ENCODE measurements at places on chromosomes 2 and 18.

DNA sequence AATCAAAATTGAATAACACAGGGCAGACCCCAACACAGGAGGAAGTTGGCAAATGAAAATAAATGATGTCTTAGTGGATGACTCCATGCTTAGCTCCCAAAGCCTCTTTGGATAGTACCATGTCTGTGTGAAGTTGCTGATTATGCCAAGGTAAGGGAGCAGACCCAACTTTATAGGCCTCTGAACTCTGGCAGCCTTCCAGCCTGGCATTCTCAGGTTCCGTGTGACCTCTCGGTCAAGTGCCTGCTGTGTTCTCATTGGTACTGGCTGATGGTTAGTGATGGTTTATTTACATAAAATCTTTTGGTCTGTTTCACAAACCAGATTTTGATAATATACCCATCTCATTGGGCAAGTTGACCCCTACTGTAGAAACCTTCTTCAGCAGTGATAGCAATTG is 112.2 kb upstream of the TTC39C start:
- H3K36me3 ChIP-seq, result no peaks in the 10 kb centered on the region
- no peak for DNase-seq
- peaks cover 18% of the 10 kb centered on the region for H3K27me3 ChIP-seq
- H3K4me1 ChIP-seq, result peaks cover 10% of the 10 kb centered on the region
- no peak overlapping the region for H3K4me3 ChIP-seq

DNA sequence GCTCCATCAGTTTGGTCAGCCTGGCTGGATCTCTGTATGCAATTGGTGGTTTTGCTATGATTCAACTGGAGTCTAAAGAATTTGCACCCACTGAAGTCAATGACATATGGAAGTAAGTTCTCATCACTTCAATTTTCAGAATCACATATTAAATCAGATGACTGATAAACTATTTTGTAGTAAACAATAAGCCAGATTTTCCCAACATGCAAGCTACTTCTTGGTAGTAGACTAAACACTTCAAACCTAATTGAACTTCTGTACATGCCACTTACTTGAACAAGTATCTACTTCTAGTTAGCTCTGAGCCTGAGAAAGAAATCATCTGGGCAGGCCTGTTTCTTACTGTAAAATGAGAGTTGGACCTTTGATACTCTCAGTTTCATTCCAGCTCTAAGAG is 11.4 kb downstream of the KLHL41 start:
- peaks cover 3% of the 10 kb centered on the region for H3K27me3 ChIP-seq
- H3K27ac ChIP-seq, result no peak overlapping the region
- DNase-seq, result no peak
- H3K36me3 ChIP-seq, result no peaks in the 10 kb centered on the region
- H3K4me3 ChIP-seq, result no peak overlapping the region
- peaks cover 5% of the 10 kb centered on the region for H3K4me1 ChIP-seq

GRCh38 chr2:69639266-69639665 is 4.3 kb downstream of the AAK1 start:
- H3K36me3 ChIP-seq, result peaks cover 5% of the 10 kb centered on the region
- no peak overlapping the region for H3K4me3 ChIP-seq
- peaks cover 44% of the 10 kb centered on the region for H3K4me1 ChIP-seq
- H3K27ac ChIP-seq, result no peak overlapping the region
- no peak for DNase-seq

GRCh38 chr18:75273817-75274216 is 63.2 kb downstream of the TSHZ1 start:
- H3K36me3 ChIP-seq, result peaks cover 33% of the 10 kb centered on the region
- H3K27ac ChIP-seq, result no peak overlapping the region
- H3K4me1 ChIP-seq, result peaks cover 60% of the 10 kb centered on the region
- no peaks in the 10 kb centered on the region for H3K27me3 ChIP-seq

DNA sequence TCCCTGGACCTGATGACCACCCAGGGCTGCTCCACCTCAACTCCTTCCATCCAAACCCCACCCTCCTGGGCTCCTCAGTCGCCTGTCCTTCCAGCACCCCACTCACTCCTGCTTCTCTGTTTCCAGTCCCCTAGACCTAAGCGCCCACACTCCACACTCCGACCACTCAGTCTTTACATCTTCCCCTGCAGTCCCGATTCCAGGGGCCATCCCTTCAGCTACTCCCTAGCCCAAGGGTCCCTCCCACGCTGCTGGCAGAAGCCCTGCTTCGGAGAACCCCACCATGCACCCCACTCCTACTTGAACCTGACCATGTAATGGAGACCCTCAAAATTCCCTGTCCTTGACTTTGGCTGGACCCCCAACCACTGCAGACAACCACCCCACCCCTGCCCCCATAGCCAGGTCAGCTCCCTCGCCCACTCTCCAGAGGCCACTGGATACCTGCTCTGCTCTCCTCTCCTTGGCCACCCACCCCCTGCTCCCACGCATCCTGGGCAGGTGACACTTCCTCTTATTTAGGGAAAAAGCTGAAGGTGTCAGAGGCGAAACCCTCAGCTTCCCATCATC is 28.2 kb downstream of the EMX1 start:
- peaks cover 27% of the 10 kb centered on the region for H3K27me3 ChIP-seq
- H3K4me1 ChIP-seq, result peaks cover 21% of the 10 kb centered on the region

GRCh38 chr2:142754182-142754581 is 123.3 kb upstream of the KYNU start:
- no peak for DNase-seq
- H3K27me3 ChIP-seq, result peaks cover 3% of the 10 kb centered on the region
- H3K4me3 ChIP-seq, result no peak overlapping the region
- no peaks in the 10 kb centered on the region for H3K36me3 ChIP-seq
- H3K27ac ChIP-seq, result no peak overlapping the region
- H3K4me1 ChIP-seq, result peaks cover 5% of the 10 kb centered on the region

DNA sequence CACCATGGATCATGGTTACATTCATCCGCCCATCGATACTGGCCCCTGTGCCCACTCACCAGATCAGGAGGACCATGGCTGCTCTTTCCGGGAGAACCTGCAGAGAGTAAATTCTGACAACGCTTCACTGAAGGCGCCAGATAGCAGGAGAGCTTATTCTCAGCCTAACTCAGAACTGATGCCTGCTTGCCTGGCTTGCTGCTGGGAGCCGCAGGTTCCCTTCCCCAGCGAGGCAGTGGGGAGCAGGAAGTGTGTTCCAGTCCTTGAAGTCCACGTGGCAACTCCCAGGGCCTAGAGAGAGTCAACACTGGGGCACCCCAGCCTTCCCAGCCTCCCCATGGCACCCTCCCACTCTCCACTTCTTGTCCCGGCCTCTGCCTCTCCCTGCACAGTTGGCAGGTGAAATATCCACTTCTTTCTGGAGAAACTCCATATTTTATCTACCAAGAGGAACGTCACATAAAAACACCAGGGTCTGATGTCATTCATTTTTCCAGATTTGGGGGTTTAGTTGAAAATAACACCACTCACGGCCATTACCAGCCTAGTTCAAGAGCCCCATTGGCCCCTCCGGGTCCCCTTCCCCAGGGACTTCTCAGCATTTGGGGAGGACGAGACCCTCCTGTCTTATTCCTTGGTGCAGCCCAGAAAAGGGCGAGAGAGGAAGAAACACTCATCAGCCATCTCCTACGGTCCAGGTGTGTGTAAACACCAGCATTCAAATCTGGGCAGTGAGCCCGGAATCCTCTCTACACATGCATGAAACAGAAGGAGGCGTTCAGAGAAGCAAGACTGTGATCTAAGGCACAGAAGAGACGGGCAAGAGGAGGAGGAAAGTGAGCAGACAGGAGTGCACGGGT is 3.5 kb upstream of the TUBB6 start:
- H3K4me3 ChIP-seq, result no peak overlapping the region
- peaks cover 42% of the 10 kb centered on the region for H3K4me1 ChIP-seq
- no peak overlapping the region for H3K27ac ChIP-seq
- peaks cover 3% of the 10 kb centered on the region for H3K36me3 ChIP-seq
- H3K27me3 ChIP-seq, result peaks cover 48% of the 10 kb centered on the region

DNA sequence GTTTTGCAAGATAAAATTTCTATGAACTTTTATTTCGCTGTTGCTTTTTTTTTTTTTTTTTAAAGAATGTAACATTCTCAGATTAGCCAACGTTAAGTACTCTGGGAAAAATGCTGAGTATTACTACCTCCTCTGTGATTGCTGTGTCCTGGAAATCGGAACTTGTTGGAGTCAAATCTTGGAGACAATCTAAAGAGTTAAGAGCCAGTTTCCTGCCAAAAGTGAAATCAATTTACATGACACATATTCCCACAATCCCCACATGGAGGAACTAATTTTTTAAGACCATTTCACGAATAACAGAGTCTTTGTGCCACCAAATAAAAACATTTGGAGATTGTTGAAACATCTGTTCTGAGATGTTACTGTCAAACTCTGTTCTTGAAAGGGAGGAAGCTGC is 127.8 kb downstream of the MEP1B start:
- no peak overlapping the region for H3K27ac ChIP-seq
- H3K4me3 ChIP-seq, result no peak overlapping the region
- H3K4me1 ChIP-seq, result no peaks in the 10 kb centered on the region
- DNase-seq, result no peak
- H3K27me3 ChIP-seq, result no peaks in the 10 kb centered on the region

GRCh38 chr2:145546091-145546490 is 1026.2 kb upstream of the ZEB2 start:
- DNase-seq, result no peak
- peaks cover 6% of the 10 kb centered on the region for H3K4me1 ChIP-seq
- H3K36me3 ChIP-seq, result no peaks in the 10 kb centered on the region
- no peak overlapping the region for H3K27ac ChIP-seq
- no peaks in the 10 kb centered on the region for H3K27me3 ChIP-seq

- peaks cover 36% of the 10 kb centered on the region for H3K36me3 ChIP-seq
- no peak overlapping the region for H3K4me3 ChIP-seq
- peaks cover 46% of the 10 kb centered on the region for H3K4me1 ChIP-seq
- H3K27me3 ChIP-seq, result peaks cover 2% of the 10 kb centered on the region
- H3K27ac ChIP-seq, result peak overlapping the region; percentile 46
- DNase-seq, result no peak
Observed at GRCh38 chr18:54386043-54386442, 28.3 kb downstream of the C18orf54 start.

DNA sequence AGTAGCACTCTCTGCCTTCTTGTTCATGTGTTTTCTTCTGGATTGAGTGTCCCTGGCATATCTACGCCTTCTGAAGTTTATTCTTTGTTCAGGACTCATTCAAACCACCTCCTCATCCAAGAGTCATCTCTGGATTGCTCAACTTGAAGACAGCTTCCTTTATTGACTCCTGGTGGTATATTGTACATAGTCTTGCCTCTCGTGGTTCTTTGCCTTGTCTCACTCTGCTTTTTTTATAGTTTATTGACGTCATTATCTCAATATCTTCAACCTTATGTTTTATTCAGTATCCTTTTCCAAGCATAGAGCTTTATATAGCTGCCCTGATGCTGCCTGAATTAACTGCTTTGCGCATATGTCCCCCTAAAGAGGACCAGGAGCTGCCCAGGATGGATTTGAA is 161.7 kb downstream of the INSIG2 start:
- no peak for DNase-seq
- H3K27me3 ChIP-seq, result peaks cover 6% of the 10 kb centered on the region
- H3K36me3 ChIP-seq, result no peaks in the 10 kb centered on the region
- no peak overlapping the region for H3K4me3 ChIP-seq
- peaks cover 29% of the 10 kb centered on the region for H3K4me1 ChIP-seq
- peak overlapping the region; percentile 43 for H3K27ac ChIP-seq

DNA sequence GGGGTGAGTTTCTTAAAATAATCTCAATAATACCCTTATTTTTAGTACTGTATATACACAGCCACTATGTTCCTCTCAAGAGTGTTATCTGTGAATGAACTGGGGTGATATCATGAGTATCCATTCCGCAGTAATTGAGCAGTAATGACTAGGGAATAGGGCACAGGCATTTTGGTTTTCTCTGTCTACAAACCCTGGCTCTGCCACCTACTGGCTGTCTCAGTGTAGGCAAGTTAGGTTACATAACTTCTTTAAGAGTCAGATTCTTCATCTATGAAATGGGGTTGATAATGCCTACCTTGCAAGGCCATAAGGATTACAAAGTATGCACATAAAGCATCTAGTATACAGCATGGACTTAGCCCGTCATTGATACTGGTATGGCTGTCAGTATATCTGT is 555.8 kb downstream of the NRXN1 start:
- no peaks in the 10 kb centered on the region for H3K27me3 ChIP-seq
- no peaks in the 10 kb centered on the region for H3K4me1 ChIP-seq

DNA sequence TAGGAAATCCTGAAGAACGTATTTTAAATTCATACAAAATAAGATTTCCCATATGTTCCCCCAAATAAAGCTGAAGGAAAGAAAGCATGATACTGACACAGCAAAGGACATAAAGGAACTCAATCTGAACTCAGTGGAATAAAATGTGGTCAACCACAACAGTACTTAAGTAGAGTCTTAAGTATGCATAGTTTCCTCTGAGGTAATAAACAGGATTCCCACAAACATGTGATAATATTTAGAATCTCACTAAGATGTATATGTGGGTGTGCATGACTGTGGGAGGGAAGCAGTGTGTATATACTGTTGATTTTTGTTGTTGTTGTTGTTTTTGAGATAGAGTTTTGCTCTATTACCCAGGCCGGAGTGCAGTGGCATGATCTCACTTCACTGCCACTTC is 69.3 kb downstream of the NOL10 start:
- peaks cover 3% of the 10 kb centered on the region for H3K4me1 ChIP-seq
- H3K27ac ChIP-seq, result no peak overlapping the region
- H3K36me3 ChIP-seq, result peaks cover 42% of the 10 kb centered on the region
- H3K27me3 ChIP-seq, result no peaks in the 10 kb centered on the region

DNA sequence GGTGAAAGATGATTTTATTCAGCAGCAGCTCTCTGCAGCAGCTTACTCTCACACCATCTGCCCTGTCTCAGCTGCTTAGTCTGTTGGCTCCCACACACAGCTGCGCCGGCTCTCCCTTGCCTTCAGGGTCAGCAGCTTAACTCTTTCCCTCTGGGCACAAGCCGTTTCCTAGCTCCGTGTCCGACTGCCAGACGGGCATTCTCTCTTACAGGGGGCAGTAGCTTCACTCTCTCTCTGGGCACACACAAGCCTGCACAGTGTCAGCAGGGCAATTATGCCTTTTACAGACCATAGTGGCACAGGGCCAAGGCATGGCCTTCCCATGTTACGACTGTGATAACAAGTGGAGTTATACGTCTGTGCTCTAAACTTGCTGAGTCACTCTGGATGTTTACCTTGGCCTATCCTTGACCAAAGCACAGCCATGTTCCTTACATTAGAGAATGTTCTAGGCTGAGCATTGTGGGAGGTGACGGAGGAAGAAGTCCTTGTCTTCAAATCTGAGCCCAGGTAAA is 31.7 kb downstream of the PCARE start:
- no peak for DNase-seq
- peaks cover 59% of the 10 kb centered on the region for H3K27me3 ChIP-seq
- H3K36me3 ChIP-seq, result no peaks in the 10 kb centered on the region
- H3K4me3 ChIP-seq, result no peak overlapping the region
- H3K27ac ChIP-seq, result no peak overlapping the region

DNA sequence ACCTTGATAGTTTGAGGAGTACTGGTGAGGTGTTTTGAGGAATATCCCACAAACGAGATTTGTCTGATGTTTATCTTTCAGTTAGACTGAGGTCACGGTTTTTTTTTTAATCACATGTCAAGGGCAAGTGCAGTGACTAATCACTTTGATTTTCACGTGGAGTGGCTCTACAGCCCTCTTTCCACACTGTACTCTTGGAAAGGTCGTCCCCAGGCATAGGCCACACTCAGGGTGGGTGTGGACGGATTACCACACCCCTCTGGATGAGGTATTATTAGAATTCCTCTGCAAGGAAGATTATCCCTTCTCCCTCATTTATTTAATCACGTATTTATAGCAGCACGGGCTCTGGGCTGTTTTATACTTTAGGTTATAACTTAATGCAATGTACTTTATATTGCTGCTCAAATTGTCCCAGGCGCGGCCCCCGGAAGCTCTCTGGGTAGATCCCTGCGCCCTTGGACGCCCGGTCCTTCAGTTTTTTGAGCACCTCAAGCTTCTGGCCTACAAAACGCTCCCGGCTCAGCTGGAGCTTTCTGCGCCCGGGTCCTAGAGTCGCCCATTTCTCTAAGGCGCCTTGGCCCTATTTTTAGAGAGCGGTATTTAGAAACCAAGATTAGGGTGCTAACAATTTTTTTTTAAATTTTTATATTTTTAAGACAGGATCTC is 515 bp upstream of the PLEKHB2 start:
- H3K36me3 ChIP-seq, result peaks cover 12% of the 10 kb centered on the region
- DNase-seq, result no peak

Measured in nephron progenitor cell (in vitro differentiated cells).